Osteoblast (primary cell): ENCODE measurements at places on chromosomes 2 and 18. TPM values are rescaled to one million over a fixed set of nuclear protein-coding genes. Genes with fewer than 3 reads are reported as not detected.

CDK5R2 gene
- not detected in 2 replicates for total RNA-seq

ALLC gene
- not detected in 2 replicates for total RNA-seq

GPR35 gene
- 1.1 and 1.5 TPM in 2 replicates for total RNA-seq

DNA sequence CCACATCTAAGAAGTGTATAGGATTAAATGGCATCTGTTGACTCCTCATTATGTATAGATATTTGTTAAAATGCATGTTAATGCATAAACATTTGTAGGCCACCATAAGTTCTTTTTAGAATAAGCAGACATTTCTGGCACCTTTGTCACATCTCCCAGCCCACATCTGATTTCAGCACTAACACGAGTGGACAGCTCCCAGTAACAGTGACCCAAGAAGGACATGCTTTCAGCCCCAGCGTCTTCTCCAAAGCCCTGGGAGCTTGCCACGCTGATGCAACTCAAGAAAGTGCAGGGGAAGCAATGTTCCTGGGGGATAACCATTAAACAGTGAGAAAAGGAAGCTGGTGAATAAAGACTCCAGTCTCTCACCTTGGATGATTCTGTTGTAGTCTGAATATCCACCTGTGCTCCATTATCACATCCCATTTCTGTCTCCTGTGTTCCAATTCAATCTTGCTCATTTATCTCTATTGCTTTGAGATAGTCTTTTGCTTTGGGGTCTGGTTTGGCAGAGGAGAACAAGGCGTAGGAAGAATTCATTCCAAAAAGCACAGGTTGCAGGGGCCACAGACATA lies 182.6 kb upstream of the THSD7B start:
- H3K4me3 ChIP-seq = no peak overlapping the region
- H3K4me1 ChIP-seq = no peaks in the 10 kb centered on the region
- H3K36me3 ChIP-seq = no peaks in the 10 kb centered on the region
- H3K27ac ChIP-seq = no peak overlapping the region

GRCh38 chr2:136703214-136703613 lies 62.1 kb upstream of the THSD7B start:
- DNase-seq = no peak
- no peak overlapping the region for H3K4me3 ChIP-seq
- no peaks in the 10 kb centered on the region for H3K36me3 ChIP-seq
- H3K27me3 ChIP-seq = no peaks in the 10 kb centered on the region
- H3K4me1 ChIP-seq = no peaks in the 10 kb centered on the region
- H3K27ac ChIP-seq = no peak overlapping the region

- no peaks in the 10 kb centered on the region for H3K36me3 ChIP-seq
- no peak overlapping the region for H3K27ac ChIP-seq
- no peak overlapping the region for H3K4me3 ChIP-seq
- H3K4me1 ChIP-seq = peaks cover 7% of the 10 kb centered on the region
- no peaks in the 10 kb centered on the region for H3K27me3 ChIP-seq
- DNase-seq = no peak
These were observed 126.0 kb downstream of the SP100 start for GRCh38 chr2:230541934-230542380.

GRCh38 chr2:206218156-206218555 lies 56.3 kb upstream of the ZDBF2 start:
- no peak overlapping the region for H3K27ac ChIP-seq
- peaks cover 2% of the 10 kb centered on the region for H3K27me3 ChIP-seq
- peaks cover 11% of the 10 kb centered on the region for H3K4me1 ChIP-seq
- no peak overlapping the region for H3K4me3 ChIP-seq
- DNase-seq = no peak
- no peaks in the 10 kb centered on the region for H3K36me3 ChIP-seq

DNA sequence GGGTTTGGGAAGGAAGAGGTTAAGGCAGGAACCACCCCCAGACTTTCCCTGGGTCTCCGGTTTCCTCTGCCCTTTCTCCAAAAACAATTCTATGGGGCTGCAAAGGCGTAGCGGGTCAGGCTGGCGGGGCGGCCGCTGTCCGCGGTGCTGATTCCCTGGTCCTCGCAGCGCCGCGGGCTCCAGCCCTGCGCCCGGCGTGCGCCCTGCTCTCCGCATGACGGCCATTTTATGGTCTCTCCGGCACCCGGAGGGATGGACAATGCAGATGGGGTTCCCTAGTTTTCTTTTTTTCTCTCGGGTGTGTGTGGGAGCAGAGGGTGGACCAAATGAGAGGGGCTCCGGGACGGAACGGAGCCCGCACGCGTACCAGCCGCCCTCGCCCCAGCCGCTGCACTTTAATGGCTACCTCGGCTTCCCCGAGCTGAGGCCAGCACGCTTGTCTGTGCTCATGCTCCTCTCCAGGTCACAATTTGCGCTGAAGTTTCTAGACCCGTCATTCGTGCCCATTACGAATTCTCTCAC lies 1.6 kb downstream of the ST8SIA3 start:
- no peaks in the 10 kb centered on the region for H3K4me1 ChIP-seq
- no peak overlapping the region for H3K27ac ChIP-seq
- peak; percentile 97 for DNase-seq
- no peak overlapping the region for H3K4me3 ChIP-seq
- H3K36me3 ChIP-seq = no peaks in the 10 kb centered on the region

DNA sequence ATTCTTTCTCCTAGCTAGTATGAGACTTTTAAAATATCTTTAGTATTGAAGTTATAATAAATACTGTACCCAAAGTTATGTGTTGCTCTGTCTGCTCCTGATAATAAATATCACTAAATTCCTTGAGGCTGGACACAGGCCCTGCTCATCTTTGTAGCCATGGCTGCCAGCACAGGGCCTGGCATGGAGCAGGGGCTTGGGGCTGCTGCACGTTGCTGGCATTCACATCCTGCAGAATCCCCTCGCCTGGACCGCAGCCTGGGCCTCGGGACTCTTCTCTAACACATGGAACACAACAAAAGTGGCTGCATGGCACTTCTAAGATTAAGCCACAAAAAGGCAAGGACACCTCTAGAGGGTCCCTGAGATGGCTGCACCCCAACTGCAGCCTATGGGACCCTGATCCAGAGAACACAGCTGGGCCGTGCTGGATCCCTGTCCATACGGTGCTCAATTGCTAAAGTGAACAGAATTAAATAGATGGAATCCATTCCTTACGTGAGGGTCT lies 477.5 kb upstream of the MYT1L start:
- H3K4me1 ChIP-seq = no peaks in the 10 kb centered on the region
- no peak for DNase-seq
- no peak overlapping the region for H3K27ac ChIP-seq
- no peaks in the 10 kb centered on the region for H3K27me3 ChIP-seq

- DNase-seq = no peak
- peak overlapping the region; percentile 7 for H3K27ac ChIP-seq
- no peaks in the 10 kb centered on the region for H3K36me3 ChIP-seq
- H3K27me3 ChIP-seq = no peaks in the 10 kb centered on the region
- peaks cover 21% of the 10 kb centered on the region for H3K4me1 ChIP-seq
These were observed 29.8 kb downstream of the BABAM2 start for GRCh38 chr2:27920148-27920885.
